Osteocyte (in vitro differentiated cells): ENCODE measurements at places on chromosomes 12 and 14.
A peak's percentile ranks its signal among the peaks of the same experiment; 100 is the strongest.

DNA sequence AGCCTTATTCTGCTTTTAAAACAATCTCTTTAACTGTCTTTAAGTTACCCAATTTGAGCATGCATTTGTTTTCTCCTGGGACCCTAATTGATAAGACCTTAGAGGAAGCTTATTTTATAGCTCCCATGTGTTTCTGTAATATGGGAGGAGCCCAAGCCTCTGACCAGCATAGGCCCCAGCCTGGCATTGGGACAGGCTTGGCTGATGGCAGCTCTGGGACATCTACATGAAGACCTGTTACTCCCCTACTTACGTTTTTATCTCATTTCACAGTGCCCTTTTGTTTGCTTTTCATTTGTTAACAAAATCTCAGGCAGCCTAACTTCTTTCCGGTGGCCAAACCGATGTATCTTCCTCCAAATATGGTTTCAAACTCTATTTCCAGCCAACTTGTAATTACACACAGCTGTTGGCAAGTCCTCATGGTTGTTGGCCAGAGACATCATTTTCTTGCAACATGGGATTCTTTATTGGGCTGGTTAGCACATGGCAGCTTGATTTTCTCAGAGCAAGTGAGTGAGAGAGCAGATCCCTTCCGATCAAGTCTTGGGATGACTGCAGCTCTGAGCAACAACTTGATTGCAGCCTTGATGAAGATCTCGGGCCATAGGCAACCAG, 1117.5 kb downstream of the AACS start:
- no peak for DNase-seq

DNA sequence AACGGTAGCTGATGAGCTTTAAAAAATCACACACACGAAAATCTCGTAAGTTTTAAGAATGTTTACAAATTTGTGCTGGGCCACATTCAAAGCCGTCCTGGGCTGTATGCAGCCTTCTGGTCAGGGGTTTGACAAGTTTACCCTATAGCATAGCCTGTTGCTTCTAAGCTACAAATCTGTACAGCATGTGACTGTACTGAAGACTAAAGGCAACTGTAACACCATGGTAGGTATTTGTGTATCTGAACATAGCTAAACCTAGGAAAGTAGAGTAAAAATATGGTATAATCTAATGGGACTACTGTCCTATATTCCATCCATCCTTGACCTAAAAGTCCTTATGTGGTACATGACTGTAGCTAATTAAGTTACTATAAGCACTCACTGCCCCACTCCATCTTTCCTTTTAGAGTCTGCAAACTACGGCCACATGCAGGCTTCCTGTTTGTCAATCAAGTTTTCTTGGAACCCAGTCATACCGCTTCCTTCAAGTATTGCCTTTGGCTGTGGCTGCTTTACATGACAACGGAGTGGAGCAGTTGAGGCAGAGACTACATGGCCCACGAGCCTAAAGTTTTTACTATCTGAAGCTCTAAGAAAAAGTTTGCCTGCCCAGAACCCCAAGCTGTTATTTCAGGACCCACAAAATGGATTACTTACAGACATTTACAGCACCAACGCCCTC, 18.5 kb downstream of the KRT7 start:
- no peak for DNase-seq

GRCh38 chr14:99156814-99157213, 115.2 kb downstream of the BCL11B start:
- DNase-seq, result no peak

DNA sequence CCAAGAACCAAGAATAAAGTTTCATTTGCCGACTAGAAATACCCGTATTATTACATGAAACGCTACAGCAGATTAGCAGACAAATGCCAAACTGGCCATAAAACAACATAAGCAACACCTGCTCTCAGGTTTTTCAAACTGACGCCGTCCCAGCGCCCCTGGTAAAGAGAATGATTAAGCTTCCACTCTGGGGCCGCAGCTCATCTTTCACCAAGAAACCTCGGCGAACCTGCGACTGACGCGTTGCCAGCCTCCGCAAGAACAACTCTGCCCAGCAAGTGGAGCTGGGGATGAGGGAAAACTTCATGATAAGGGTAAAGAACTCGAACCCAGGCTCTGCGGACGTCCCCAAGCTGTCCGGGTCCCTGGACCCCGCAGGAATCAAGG, 530 bp downstream of the ARL1 start:
- DNase-seq, result no peak

- DNase-seq, result no peak
Observed at GRCh38 chr12:69484428-69484827, 14.2 kb downstream of the FRS2 start.

GRCh38 chr12:116692605-116693004, 45.3 kb downstream of the SPRING1 start:
- no peak for DNase-seq

GRCh38 chr12:65313719-65314317, 35.3 kb downstream of the MSRB3 start:
- no peak for DNase-seq

- no peak for DNase-seq
Observed at GRCh38 chr12:77644915-77645605, 185.6 kb upstream of the NAV3 start.

DNA sequence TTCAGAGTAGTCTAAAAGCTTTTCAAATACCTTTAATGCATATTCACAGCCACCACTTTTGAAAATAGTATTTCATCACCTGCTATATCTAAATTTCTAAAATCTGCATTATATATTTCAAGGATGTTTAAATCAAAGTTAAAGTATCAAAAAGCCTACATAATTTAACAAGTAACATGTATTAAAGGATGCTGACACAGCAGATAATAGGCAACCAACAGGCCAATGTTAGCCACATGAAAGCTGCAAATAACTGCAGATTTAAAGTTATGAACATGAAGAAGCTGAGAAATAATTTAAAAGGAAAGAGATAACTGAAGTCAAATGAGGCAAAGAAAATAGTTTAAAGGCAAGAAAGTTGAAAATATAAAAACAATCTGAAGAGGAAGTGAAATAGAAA, 39.8 kb upstream of the NELL2 start:
- DNase-seq, result no peak

DNA sequence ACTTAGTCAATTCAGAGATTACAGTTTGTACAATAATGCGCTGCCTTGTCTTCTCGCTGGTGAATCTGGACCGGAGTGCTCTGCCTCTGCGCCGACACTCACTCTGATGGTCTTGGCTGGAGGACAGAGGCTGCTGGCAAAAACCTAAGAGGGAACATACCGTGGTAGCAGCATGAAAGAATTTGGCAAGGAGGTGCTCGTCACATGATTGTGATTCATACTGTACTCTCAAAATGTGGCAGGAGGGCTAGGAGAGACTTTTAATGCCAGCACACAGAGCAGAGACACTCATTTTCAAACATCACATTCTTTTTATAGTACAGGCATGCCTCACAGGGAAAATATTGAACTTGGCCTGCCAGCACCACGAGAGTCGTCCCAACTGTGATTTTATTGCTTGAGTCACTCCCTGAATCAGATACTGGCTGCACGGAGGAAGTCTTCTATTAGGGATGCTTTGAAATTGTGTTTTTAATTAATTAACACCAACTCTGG, 67.8 kb downstream of the HMGA2 start:
- peak; percentile 86 for DNase-seq

GRCh38 chr12:23684121-23684520, 265.3 kb downstream of the SOX5 start:
- no peak for DNase-seq

DNA sequence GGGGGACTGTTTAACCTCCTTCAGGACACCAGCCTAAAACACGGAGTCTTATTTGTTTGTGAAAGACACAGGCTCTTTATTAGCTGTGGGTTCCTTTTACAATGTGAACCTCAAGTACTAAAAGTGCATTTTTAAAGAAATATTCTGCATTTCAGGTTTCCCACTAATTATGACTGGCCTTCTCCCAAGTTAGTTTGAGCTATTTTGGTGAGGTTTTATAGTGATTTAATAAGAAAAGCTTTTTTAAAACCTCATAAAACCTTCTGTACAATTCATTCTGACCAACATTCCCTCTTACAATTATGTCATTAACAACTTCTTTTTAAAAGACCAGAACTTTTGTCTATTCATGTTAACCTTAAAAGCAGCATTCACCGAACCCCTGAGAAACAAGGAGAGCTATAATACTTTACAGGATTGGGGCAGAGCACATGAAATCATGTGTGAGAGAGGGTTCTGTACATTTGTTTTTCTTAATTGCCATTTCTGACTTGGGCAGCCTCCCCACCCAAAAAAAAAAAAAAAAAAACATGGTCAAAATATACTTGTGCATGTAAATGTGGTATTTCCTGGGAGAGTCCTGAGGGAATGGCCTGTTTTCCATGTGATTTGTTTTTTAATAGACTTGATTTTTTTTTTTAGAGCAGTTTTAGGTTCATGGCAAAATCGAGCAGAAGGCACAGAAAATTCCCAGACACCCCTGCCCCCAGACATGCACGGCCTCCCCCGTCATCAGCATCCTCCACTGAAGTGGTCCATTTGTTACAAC, 169.5 kb downstream of the CHST11 start:
- DNase-seq, result no peak

GRCh38 chr12:107415071-107415470, 270.5 kb upstream of the PWP1 start:
- no peak for DNase-seq

- no peak for DNase-seq
Observed at GRCh38 chr12:40226705-40227104, 1.9 kb downstream of the LRRK2 start.

DNA sequence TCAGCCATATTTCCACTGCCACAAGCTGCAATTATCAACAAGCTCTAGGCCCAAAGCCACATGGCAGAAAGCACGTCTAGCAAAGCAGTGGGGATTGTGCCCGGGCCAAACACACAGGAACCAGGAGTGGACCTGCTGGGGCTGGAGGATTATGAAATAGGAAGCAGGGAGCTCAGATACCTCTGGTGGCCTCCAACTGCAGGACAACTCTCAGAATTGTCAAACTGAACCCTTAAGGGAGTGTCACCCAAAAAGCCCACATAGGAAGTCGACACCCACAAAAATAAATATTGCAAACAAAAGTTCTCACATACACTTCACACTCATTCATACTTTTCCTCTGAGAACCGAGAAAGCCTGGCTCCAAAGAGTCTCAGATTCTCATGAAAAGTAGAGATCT, 26.1 kb downstream of the KCTD10 start:
- no peak for DNase-seq

GRCh38 chr14:63717702-63718101, 10.2 kb downstream of the SGPP1 start:
- DNase-seq, result no peak

DNA sequence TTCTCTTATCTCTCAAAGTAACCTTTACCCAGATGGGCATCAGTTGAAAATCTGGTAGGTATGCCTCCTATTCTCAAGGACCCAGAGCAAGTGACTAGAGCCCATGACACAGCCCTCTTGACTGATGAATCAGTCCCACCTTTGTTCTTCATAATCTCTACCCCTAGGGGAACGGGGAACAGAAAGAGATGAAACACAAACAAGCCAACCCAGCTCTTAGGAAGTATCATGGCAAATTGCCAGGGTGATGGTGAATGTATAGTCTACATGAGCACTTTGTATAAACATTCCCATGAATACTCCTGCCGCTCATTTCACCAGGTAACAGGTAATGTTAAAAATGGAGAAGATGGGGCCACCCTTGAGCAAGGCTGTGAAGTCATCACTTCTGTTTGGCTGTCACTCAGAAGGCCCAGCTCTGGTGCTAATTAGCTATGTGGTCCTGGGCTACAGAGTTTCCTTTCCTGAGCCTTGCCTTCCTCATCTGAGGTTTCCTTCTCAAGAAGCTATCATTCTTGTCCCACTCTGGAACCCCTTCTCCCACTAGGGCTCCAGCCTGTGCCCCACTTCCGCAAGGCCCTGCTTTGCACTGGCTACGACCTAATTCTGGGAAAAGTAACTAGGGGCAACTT, 161.7 kb downstream of the ANO2 start:
- peak; percentile 5 for DNase-seq

DNA sequence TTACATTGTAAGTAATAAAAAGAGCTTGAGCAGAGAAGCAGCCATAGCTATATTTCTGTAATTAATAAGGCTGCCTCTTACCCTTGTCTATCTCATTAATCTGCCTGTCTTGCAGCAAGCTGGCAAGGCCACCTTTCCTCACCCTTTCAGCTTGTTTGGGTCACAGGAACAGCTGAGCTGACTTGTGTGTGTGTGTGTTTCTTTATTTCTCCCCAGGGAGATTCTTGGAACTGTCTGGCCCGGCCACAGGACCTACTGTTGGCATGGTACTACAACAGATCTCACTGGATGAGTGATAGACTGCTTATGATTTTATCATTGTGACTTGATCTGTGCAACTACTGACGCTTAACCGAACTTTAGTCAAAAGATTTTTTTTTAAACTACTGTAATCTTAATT, 213.7 kb downstream of the SLC2A13 start:
- DNase-seq, result no peak

DNA sequence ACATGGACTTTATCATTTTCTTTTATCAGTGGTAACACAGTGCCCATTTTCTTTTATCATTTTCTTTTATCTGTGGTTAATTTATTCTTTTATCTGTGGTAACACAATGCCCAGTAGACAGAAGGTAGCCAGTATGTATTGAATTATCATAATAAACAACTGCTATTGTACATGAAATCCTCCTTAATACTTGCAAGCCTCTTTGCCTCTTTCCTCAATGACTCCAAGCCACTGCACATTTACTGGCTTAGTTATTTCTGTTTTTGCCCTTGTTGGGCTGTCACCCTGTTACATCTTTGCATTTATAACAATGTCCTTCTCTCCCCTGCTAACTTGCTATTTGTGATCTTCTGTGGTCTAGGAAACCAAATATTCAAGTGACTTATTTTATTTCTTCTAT, 345.0 kb downstream of the ATP23 start:
- DNase-seq, result no peak

- no peak for DNase-seq
Observed at GRCh38 chr12:124028555-124028925, 55.5 kb downstream of the ZNF664 start.

DNA sequence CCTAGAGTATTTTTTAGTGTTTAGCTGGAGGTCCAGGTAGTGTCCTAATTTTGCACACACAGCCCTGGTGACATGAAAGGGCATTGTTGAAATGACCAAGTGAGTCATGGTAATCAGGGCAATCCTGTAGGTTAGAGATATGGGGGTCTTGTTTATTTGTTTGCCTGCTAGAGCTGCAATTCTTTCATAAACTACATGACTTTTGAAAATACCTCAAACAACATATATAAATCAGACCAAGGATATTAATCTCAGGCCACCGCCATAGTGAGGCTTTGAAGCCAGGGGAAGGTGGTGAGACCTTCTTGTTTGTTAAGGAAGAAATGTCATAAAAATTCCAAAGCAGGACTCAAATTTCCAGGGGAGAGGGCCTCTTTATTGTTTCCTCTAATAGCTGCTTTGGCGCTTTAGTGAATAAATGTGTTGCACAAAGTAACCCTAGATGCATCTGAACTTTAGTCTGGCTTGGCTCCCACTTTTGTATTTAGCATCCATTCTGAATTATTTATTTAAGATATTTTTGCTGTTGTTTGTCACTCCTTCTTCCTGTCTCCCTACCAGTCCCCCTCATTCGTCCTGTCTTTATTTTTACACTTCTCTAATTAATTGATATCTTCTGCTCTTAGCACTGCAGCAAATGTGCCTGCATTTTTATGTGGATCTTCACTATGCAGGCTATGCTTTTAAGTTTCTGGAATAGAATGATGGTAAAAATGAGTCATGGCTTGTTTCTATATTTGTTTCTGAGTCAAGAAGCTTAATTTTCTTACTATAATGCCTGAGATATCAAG, 430.3 kb downstream of the RAD51B start:
- DNase-seq, result no peak

- DNase-seq, result no peak
Observed at GRCh38 chr14:101289230-101289690, 272.0 kb upstream of the DIO3 start.

- DNase-seq, result no peak
Observed at GRCh38 chr14:23086565-23086964, 8.4 kb downstream of the ACIN1 start.
